ENCODE measurements at places on chromosomes 5 and 9.

DNA sequence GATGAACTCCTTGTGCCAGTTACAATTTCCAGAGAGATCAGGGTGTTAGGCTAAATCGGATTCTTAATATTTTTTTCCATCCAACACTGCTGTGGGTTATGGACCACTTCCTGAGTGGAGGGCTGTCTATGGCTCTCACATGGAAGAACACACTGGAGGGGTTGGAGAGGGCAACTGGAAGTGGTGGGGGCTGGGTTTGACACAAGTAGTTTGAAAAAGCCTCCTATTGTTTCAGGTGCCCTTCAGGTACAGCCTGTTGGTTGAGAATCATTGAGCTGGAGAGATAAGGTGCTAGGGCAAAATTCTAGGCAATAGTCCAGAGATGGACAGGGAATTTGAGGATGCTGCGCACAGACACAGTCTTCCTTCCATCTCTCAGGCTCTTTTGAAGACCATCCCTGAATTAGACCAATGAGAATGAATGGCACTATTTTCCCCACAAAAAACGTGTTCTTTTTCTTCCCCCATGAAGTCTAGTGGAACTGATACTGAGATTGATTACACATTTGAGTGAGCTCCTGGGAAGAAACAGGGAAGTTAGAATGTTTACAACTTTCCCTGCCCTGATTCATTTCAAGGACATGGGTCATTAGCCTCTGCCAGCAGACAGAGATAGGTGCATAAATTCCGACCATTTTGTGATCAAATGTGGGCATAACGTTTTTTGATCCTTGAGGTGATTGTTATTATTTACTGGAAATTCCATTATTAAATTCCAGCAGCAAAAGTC, 87.7 kb downstream of the ACER2 start:
- no peak for DNase-seq

DNA sequence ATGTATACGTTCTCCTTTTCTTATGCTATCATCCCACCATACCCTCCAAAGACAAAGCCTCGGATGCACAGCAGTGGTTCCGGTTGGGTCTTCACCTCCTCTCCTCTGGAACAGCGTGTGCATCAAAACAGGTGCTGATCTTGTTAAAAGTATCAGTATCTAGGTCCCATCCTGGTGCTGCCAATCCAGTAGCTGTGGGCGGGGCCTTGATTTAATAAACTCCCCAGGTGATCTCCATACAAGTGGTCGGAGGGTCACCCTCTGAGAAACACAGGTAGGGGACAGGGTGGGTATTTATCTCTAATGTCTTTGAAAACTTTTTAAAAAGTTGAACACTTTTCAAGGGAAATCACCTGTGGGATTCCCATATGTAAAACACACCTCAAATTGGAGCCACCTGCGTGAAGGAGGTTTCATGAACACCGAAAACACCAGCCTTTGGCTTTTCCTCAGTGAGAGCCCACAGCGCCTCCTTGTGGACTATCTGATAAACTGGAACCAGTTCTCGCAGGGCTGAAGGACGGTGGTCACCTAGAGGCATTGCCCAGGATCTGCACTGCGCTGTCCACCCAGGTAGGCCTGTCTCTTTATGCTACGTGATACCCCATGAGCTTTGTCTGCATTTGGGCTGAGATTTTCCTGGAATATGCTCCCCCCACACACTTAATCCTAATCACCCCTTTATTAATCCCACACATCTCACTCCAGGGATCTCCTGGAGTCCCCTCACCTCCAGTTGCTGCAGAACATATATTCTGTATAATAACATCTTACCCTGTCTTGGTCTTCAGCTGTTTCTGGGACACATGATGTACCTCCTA, 80.5 kb upstream of the EPB41L4B start:
- DNase-seq: peak; percentile 29

GRCh38 chr9:33223696-33224095, 16.3 kb upstream of the SPINK4 start:
- DNase-seq: no peak

- peak; percentile 67 for DNase-seq
These were observed 194.7 kb upstream of the FREM1 start for GRCh38 chr9:15104826-15105420.

DNA sequence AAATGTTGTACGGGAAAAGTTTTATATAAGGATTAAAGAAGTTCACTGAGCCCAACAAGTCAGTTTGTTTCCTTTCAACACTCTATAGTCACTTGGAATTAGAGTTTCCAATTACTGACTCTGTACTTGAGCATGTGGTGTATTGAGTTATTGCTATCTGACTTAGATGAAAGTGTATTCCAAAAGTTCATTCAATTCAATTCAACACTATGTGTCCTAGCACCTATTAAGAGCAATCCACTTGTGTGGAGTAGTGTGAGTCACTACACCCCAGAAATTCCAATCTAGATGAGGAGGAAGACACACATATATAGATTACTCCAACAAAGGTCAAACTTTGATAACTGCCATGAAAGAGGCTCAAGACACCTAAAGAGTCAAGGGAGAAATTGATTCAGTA, 98.2 kb upstream of the SLCO6A1 start:
- no peak for DNase-seq

- peak; percentile 67 for DNase-seq
These were observed 588.3 kb downstream of the BNC2 start for GRCh38 chr9:16282216-16282615.

DNA sequence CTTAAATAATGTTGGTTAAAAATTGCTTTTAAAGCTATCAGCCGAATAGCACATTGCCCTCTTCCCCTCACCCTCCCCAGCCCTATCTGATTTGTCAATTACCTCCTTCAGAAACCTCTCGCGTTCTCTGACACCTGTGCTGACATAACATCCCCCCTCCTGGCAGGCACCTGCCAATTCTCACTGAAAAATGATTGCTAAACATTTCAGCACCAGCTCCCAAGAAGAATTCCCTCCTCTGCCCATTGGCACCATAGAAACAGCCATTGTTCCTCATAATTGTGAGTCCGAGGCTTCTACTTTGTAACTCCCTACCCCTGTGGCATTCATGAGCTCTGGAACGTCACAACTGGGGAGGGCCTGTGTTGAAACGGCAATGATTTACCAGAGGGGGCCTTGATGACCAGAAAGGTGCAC, 20.2 kb downstream of the CDH6 start:
- DNase-seq: no peak

DNA sequence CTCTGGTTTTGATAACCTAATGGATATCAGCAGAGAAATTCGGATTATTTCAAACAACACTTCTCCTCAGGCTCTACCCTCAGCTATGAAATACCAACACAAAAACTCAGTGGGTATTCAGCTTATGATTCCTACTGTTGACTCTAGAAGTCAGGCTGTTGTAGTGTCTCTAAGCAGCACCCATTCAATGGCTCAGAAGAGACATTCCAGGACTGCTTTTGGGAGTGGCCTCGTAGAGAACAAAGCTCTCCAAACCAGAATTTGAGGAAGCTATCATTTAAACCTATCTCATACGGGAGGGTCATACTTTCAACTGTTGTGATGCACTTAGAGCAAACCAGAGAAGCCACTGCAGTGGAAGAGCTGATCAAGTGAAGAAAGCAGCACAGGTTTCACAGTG, 34.1 kb downstream of the ETF1 start:
- DNase-seq: no peak

DNA sequence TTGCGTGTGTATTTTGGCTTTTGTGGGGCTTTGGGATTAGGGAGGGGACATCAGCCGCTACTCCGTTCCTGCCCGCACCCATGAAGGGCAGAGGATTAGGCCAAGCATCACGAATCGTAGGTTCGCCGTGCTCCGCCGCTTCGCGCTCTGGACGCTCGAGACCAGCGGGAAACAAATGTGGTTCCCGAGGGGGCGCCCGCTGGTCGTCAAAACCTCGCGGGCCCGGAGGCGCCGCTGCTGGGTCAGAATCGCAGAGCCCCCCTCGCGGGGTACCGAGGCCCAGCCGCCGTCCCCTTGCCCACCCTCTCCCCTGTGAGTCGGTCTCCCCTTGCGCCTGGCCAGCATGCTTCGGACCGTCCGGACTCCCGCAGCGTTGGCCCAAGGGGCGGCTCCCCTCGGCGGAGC, 2.3 kb upstream of the PAX5 start:
- DNase-seq: no peak

DNA sequence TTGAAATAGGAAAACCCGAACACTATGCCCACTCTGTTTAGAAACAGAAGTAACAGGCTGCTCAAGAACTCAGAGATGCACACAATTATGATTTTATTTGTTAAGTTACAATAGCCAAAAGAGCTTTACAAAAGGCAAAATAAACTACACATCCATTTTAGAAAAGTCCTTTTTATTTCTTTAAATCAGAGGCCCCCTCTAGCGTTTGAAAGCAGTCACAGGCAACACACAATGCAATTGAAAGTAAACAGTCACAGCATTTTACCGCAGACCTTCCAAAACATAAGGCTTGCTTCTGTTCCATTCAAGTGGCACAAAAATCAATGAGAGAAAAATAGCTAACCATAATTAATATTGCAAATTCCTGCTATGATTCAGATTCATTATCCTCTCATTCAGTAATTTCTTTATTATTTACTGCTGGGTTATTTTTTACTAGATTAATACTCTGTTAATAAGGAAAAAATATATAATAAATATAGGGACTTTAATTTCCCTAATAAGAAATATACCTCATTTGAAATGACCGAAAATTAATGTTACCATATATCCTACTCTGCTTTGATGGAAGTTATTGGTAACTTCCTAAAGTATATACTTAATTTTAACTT, 78.3 kb downstream of the CEP120 start:
- DNase-seq: no peak

GRCh38 chr5:98977723-98978122, 48.9 kb upstream of the CHD1 start:
- DNase-seq: no peak

- no peak for DNase-seq
These were observed 69.3 kb downstream of the MAMDC2 start for GRCh38 chr9:70112981-70113380.

GRCh38 chr9:92780206-92780605, 15.6 kb upstream of the BICD2 start:
- no peak for DNase-seq

GRCh38 chr9:98927724-98928123, 16.0 kb upstream of the COL15A1 start:
- no peak for DNase-seq

DNA sequence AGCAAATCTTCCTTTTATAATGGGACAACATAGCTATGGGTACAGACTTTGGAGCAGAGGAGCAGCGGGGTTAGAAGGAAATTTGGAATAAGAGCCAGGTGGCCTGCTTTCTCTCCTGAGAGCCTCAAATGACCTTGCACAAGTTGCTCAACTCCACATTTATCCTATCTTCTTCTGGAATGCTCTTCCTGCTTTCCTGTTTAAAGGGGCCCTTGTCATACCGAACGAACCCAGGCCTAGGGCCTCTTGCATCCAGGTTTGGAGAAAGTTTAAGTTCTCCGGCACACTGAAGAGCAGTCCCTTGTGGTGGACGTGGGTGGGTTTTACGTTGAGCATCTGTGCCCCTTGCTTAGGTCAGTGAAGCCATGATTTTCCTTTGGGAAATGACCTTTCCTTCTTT, 197.9 kb upstream of the NR3C1 start:
- DNase-seq: no peak

- DNase-seq: no peak
These were observed 37.4 kb downstream of the CSNK1G3 start for GRCh38 chr5:123549256-123549904.

DNA sequence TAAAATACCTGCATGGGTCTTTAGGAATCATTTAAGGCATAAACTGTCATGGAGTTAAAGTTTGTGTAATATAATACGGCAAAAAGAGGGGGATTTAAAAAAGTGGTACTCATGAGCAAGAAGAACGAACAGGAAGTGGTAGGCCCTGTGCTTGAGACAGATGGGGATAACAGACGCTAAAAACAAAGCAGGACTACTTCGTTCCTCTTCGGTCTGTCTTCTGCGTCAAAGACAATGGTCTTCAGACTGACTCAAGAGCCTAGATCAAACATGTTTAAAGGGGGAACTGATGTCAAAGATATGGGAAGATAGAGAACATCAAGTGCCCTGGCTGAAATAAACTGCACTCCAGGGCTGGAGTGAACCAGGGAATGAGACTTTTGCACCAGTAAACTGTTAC, 59.8 kb upstream of the RFX3 start:
- DNase-seq: no peak
